ENCODE measurements at places on chromosomes 1 and 21. TPM values are rescaled to one million over a fixed set of nuclear protein-coding genes. Genes with fewer than 3 reads are reported as not detected.

The GSTM5 gene
- polyA plus RNA-seq: 13.3 TPM

The MAP1LC3C gene
- polyA plus RNA-seq: not detected

The VHLL gene
- not detected for polyA plus RNA-seq

The ALX3 gene
- polyA plus RNA-seq: not detected

The PBX1 gene
- 12.4 TPM for polyA plus RNA-seq

Data from Purkinje cell (primary cell).